Ovary (tissue), 10 donors: ENCODE measurements at places on chromosomes 12 and 14. TPM values are rescaled to one million over a fixed set of nuclear protein-coding genes. Genes with fewer than 3 reads are reported as not detected.

The MYBPC1 gene
- not detected for polyA plus RNA-seq

DNA sequence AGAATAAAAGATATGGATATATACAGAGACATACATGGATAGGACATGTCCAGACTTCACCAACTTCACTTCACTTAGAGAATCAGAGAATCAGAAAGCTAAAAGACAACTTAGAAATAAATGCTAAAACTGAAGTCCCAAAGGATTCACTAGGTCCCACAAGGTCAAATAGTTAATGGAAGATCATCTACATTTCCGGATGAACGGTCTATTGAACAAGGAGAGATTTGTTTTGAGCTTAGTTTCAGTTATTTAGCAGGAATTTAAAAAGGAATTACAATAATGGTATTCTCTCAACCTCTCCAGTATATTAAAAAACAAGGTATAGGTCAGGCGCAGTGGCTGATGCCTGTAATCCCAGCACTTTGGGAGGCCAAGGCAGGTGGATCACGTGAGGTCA is 187.0 kb downstream of the MED13L start:
- no peaks in the 10 kb centered on the region for H3K36me3 ChIP-seq
- H3K4me1 ChIP-seq: peaks cover 2% of the 10 kb centered on the region
- no peak overlapping the region for H3K4me3 ChIP-seq
- no peak overlapping the region for H3K27ac ChIP-seq
- no peaks in the 10 kb centered on the region for H3K27me3 ChIP-seq
- DNase-seq: no peak

DNA sequence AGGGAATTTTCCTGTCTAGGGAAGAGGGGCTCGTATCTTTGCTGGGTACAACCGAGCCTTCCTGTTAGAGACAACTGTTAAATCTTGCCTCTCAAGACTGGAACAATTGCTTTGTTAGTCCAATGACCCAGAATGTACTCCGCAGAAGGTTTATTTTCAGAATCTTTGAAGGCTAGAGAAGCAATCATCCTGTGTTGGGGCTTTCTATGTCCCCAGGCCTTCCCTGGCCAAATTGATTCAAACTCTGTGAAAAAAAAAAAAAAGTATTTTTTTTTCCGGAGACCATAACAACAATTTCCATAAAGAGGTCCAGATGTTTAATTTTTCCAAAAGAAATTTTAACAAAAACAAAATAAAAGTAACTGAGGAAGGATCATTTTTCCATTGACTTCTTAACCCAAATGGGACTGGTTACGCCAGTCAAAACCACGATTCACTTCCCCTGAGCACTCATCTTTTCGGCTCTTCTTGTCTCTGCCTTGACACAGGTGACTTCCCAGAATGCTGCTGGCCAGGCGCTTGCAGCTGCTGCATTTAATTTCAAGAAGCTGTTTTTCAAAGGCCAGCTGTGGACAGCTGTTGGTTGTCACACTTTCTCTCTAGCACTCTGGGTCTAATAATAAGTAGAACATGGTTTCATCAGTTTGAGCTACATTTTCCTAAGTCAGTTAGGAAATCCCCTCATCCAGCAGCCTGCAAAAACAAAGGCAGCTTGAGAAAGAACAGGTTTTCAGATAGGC is 81.6 kb upstream of the MANSC4 start:
- peaks cover 7% of the 10 kb centered on the region for H3K4me1 ChIP-seq
- H3K27ac ChIP-seq: no peak overlapping the region
- no peaks in the 10 kb centered on the region for H3K36me3 ChIP-seq
- H3K4me3 ChIP-seq: no peak overlapping the region
- DNase-seq: peak; percentile 65
- no peaks in the 10 kb centered on the region for H3K27me3 ChIP-seq

GRCh38 chr12:30447061-30447750 is 248.5 kb downstream of the IPO8 start:
- H3K4me1 ChIP-seq: no peaks in the 10 kb centered on the region
- no peak overlapping the region for H3K27ac ChIP-seq

DNA sequence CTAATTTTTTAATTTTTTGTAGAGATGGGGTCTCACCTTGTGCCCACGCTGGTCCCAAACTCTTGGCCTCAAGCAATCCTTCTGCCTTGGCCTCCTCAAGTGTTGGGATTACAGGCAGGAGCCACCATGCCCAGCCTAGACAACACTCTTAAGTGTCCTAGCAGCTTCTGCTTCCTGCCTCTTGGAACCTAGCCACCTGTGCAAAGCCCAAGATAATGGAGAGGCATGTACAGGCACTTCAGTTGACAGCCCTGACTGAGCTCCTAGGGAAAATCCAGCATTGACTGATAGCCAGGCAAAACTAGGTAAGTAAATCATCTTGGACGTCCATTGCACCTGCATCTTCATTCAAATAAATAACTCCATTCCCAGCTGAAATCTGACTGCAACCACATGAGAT is 15.5 kb downstream of the COX14 start:
- DNase-seq: no peak
- no peaks in the 10 kb centered on the region for H3K36me3 ChIP-seq
- H3K27me3 ChIP-seq: no peaks in the 10 kb centered on the region
- peaks cover 6% of the 10 kb centered on the region for H3K4me1 ChIP-seq
- H3K4me3 ChIP-seq: no peak overlapping the region

The AJUBA gene
- polyA plus RNA-seq: 11.2 TPM
